M059J (cell line): ENCODE measurements at places on chromosomes 3 and 15. TPM values are rescaled to one million over a fixed set of nuclear protein-coding genes. Genes with fewer than 3 reads are reported as not detected.
A peak's percentile ranks its signal among the peaks of the same experiment; 100 is the strongest.

Gene NMNAT3
- total RNA-seq: 3.2 and 13.1 TPM in 2 replicates

Gene GOLGA8B
- 3.3 and 9.0 TPM in 2 replicates for total RNA-seq

Gene ZMYND10
- 0.37 and 3.2 TPM in 2 replicates for total RNA-seq

GRCh38 chr3:20870106-20870899 lies 684.3 kb upstream of the SGO1 start:
- DNase-seq: no peak

DNA sequence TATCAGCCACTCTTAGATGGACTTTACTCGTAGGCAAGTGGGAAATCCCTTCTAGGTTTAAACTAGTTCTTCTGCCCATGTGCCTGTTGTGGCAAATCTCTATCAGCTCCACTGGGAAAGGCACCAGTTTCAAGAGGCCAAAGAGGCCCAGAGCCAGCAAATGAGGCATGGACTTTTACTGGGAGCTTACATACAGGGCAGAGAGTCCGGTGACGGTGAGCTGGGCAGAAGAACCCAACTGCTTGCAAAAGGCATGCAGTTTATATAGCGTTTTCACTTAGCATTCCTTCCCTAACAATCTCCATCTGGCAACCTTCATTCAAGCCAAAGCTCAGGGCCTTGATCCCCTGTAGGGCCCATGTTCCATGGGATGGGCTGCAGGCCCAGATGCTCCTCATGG lies 93.0 kb upstream of the C3orf80 start:
- DNase-seq: no peak

DNA sequence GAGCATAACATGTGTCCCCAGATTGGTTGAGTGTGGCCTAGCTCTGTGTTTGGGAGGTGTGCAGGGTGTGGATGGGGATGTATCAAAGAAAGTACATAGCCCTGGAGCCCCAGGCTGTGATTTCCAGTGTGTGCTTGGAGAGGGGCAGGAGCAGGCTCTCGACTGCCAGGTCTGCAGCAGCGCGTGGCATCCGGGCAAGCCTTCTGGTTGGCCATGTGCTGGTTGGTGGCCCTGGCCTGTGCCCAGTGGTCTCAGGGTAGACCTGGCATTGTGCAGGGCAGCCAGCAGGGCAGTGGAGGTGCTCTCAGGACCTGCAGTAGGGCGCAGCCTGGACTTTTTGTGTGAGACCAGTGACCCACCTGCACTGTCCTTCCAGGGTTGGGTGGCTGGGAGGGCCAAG lies 231.5 kb downstream of the UBE3A start:
- DNase-seq: no peak

DNA sequence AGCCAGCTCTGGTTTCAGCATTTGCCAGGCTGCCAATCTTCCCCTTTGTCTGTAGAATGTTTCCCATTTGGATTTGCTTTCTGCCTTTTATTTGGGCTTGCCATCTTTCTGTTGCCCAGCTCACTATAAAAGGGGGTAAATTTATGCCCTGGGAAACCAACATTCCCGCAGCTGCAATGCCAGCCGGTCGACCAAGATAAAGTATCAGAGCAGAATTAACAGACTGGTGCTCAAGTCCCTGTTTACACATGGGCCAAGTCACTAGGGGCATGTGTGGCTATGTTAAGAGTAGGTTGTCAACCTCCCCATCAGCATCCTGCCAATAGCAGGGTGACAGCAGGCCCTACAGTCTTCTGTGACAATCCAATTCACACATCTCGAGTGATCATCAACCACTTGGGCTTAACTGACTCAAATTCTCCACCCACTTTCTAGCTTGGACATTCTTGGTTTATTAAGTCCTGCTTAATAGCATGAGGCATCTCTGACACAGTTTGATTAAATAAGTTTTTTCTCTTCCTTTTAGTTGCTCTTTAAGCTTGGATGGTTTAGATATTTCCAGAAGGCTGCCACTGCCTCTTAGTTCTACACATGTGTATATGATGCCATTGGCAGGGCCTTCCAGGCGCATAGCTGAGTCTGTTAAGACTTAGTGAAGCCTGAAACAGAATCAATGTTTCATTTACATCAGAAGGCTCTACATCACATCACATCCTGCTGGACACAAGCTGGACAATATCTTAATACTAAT lies 24.1 kb upstream of the VEPH1 start:
- peak; percentile 50 for DNase-seq

DNA sequence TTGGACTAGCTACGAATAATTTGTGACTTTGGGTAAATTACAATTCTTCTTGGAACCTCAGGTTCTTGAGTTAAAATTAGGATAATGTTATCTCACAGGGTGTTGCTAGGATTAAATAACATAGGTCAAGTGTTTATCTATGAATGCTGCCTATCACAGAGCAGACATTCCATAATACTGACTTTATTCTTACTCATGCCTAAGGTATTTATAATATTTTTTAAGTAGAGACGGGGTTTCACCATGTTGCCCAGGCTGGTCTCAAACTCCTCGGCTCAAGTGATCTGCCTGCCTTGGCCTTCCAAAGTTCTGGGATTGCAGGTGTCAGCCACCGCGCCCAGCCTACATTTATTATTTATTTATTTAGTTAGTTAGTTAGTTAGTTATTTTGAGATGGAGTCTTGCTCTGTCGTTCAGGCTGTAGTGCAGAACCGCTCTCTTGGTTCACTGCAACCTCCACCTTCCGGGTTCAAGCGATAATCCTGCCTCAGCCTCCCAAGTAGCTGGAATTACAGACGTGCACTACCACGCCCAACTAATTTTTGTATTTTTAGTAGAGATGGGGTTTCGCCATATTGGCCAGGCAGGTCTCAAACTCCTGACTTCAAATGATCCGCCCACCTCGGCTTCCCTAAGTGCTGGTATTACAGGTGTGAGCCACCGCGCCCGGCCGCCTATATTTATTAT lies 741 bp upstream of the ZNF106 start:
- peak; percentile 80 for DNase-seq

DNA sequence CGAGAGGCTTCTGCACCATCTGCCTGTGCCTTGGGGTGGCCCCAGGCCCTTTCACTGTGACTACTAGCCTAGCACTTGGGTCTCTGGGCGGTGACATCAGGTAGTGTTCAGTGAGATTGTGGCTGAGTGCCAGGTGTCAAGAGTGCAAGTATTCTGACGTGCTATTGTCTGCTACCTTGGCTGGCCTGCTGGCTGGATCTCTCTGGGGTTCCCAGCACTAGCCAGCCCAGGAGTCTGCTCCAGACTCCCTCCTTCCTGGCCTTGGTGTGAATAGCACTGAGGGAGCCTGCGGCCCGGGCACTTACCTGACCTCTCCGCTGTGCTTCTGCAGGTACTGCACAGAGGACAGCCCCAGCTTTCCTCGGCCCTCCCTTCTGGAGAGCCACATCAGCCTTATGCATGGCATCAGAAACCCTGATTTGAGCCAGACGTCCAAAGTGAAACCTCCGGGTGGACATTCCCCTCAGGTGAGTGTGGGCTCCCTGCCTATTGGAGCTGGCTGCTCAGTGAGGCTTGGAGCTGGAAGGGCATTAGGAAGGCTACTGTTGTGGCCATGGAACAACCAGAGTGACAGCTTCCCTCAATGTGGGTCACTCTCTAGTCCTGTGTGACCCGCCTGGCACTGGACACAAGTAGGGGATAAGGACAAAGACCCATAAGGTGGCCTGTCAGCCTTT lies 17.5 kb upstream of the ALPK3 start:
- DNase-seq: no peak

GRCh38 chr3:152331018-152331541 lies 62.4 kb downstream of the MBNL1 start:
- DNase-seq: peak; percentile 98

DNA sequence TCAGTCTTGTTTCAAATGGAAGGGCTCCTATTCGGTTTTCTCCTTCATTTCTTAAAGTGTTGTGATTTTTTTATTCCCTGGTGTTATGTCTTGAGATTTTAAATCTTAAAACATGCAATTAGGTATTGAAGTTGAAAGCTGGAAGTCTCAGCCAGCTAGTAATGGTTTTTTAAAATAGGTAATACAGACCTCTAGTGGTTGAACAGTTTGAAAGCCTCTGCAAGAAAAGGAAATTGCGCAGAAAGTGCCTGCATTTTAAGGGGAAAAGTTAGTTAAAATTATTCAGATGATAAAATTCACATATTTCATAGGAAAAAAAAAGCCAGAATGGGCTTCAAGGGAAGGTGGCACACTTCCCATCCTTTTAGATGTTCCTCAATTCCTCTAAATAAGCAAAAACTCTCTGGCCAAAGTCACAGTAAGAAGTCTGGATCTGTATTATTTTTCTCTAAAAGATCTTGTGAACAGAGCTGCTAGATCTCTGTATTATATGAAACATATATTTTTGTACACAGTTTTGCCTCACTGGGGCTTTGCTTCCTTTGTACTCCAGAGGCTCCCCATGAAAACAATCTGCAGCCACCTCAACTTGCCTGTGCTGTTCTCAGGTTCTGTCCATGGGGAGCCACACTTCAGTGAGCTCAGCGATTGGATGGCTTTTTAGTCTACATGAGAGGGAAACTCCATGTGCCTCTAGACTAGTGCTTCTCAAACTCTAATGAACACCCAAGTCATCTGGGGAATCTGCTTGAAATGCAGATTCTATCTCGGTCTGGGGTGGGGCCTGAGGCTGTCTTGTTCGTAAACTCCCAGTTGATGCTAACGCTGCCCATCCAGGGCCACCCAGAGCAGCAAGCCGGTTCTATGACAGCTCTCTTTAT lies 21.5 kb downstream of the AGTR1 start:
- peak; percentile 12 for DNase-seq

GRCh38 chr3:124797426-124797945 lies 67.2 kb downstream of the UMPS start:
- no peak for DNase-seq

GRCh38 chr15:55250392-55250791 lies 39.2 kb downstream of the RAB27A start:
- no peak for DNase-seq

GRCh38 chr3:159858650-159859049 lies 130.0 kb upstream of the IL12A start:
- DNase-seq: no peak

- peak; percentile 96 for DNase-seq
These were observed 48.3 kb upstream of the TRIM42 start for GRCh38 chr3:140629357-140630137.
